Tibial nerve (tissue), 4 donors: ENCODE measurements at places on chromosomes 16 and 17.

DNA sequence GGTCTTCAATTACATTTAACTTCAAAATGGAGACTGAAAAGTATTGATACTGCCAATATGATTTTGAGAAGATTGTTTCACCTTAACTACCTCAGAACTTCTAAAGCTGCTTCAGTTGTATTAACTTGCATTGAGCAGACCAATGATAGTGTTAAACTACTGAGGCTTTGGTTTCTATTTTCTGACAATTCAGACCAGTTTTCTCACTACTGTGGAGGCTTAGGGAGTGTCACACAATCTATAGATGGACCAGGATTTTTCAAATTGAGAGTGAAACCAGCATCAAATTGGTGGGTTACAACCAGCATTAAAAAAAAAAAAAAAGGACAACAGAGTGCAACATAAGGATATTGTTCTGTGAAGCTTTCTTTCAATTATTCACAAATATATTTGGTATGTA is 21.2 kb downstream of the COG1 start:
- H3K4me3 ChIP-seq, result no peak overlapping the region
- H3K27me3 ChIP-seq, result no peaks in the 10 kb centered on the region
- no peak overlapping the region for H3K27ac ChIP-seq

GRCh38 chr17:68627956-68628575 is 26.9 kb upstream of the FAM20A start:
- H3K4me1 ChIP-seq, result peaks cover 8% of the 10 kb centered on the region
- DNase-seq, result no peak
- no peak overlapping the region for H3K4me3 ChIP-seq
- no peaks in the 10 kb centered on the region for H3K27me3 ChIP-seq
- peak overlapping the region; percentile 67 for H3K27ac ChIP-seq

- H3K27ac ChIP-seq, result no peak overlapping the region
- H3K36me3 ChIP-seq, result no peaks in the 10 kb centered on the region
- H3K27me3 ChIP-seq, result no peaks in the 10 kb centered on the region
These were observed 328.4 kb downstream of the MAF start for GRCh38 chr16:79272141-79272577.

- H3K27me3 ChIP-seq, result no peaks in the 10 kb centered on the region
- no peak for DNase-seq
- no peak overlapping the region for H3K4me3 ChIP-seq
These were observed 367.4 kb downstream of the UTP18 start for GRCh38 chr17:51627779-51628178.

GRCh38 chr16:680967-681745 is 946 bp downstream of the STUB1 start:
- H3K36me3 ChIP-seq, result peaks cover 33% of the 10 kb centered on the region
- H3K4me1 ChIP-seq, result peaks cover 47% of the 10 kb centered on the region
- peak overlapping the region; percentile 93 for H3K27ac ChIP-seq
- H3K27me3 ChIP-seq, result no peaks in the 10 kb centered on the region
- peak overlapping the region; percentile 84 for H3K4me3 ChIP-seq
- DNase-seq, result no peak

- no peaks in the 10 kb centered on the region for H3K36me3 ChIP-seq
- no peak overlapping the region for H3K27ac ChIP-seq
- no peaks in the 10 kb centered on the region for H3K27me3 ChIP-seq
These were observed 63.5 kb downstream of the MSI2 start for GRCh38 chr17:57319806-57320205.

DNA sequence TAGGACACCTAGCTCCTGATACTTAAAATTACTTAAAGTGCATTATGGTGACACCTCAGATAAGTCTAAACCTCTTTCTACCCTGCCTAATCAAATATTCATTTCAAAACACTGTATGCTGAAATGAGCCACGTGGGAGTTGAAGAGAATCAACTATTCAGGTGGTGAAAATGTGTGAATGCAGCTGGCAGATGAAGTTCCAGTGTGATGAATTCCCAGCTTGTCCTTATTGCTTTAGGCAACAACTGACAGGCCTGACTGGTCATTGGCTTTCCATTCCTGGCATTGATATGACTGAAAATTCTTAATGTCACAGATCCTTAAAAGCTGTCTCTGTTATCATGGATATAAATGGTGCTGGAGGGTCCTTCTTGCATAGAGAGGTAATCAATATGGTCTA is 301.9 kb upstream of the TBX2 start:
- H3K4me3 ChIP-seq, result no peak overlapping the region
- no peaks in the 10 kb centered on the region for H3K4me1 ChIP-seq
- no peak for DNase-seq
- H3K27ac ChIP-seq, result no peak overlapping the region
- H3K36me3 ChIP-seq, result no peaks in the 10 kb centered on the region
- H3K27me3 ChIP-seq, result no peaks in the 10 kb centered on the region

DNA sequence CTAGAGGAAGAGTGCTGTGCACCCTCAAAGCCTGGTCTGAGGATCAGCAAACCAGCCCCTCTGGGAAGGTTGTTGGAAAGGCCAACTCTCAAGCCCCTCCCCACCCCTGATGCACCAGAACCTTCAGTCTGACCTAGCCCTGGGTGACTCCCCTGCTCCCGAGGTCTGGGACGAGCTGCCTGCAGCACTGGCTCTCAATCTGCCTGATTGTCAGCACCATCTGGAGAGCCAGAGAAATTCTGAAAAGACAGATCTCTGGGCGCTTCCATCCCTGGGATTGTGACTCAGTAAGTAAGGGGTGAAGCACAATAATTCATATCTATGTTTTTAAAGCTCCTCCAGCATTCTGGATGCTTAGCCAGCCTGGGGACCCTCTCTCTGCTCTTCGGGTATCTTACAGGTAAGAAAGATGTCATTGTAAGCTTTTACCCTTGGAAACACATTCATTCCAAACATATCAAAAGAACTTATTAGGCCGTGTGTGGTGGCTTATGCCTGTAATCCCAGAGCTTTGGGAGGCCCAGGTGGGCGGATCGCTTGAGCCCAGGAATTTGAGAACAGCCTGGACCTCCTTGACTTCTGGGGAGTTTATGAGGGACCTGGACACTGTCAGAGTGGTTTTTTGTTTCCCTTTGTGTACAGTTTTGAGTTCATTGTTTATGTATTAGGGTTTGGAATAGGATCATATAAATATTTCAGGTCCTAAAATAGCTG is 147.5 kb downstream of the KCNJ12 start:
- DNase-seq, result no peak
- H3K4me1 ChIP-seq, result no peaks in the 10 kb centered on the region
- H3K27ac ChIP-seq, result no peak overlapping the region
- no peaks in the 10 kb centered on the region for H3K27me3 ChIP-seq

DNA sequence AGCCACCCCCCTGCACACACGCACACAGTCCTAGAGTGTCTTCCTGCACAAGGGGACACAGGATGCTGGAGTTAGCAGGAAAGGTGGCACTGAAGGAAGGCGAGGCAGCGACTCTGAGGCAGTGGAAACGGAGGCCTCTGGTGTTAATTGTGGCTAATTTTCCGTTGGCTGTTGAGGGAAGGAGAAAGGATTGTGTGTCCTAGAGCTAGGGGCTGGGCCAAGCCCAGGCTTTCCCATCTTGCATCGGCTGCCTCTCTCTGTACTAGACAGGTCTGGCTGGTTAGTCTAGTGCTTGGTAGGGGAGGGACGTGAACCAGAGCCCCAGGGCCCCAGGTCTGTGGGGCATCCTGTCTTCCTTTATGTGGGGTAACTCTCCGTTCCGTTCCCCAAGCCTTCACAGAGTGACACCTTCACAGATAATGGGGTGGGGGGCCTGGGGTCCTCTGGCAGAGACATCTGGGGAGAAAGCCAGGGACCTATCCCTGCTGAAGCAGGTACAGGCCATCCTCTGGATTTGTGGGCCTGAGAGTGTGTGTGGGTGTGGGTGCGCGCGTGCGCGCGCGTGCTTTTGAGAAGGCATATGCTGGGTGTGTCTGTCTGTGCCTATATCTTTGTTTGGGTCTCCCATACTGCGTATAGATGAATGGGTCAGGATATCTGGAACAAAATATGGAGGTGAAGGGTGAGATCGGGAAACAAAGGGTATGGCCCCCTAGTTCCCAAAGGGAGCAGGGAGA is at the start of gene CHD3:
CHD3 (plus strand) TSS at position 606 of the 737 bp plus-strand sequence. CDS start 212 bp downstream, outside the sequence.
- H3K4me1 ChIP-seq, result peaks cover 56% of the 10 kb centered on the region
- no peak for DNase-seq
- no peaks in the 10 kb centered on the region for H3K27me3 ChIP-seq
- H3K27ac ChIP-seq, result peak within 1 kb of the TSS; percentile 97

- peaks cover 11% of the 10 kb centered on the region for H3K4me1 ChIP-seq
- no peak overlapping the region for H3K27ac ChIP-seq
- H3K36me3 ChIP-seq, result no peaks in the 10 kb centered on the region
- no peak for DNase-seq
- no peaks in the 10 kb centered on the region for H3K27me3 ChIP-seq
These were observed 72.0 kb upstream of the MAF start for GRCh38 chr16:79672524-79672923.

DNA sequence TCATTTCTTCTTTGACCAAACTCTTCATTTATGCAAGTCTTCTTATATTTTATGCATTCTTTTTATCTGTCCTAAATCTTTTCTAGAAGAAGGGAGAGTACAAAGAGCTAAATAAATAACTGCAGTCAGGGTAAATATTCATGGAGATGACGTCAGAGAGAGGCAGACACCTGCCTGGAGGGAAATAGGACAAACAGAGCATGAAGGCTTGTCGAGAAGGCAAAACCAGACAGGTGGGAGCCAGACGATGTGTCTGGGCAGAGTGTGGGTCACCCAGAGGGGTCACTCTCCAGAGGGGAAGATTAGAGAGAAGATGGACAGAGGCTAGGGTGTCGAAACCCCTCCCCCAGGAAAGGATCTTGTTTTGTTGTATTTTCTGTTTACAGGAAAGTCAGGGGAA is 78.3 kb upstream of the RPL38 start:
- H3K27ac ChIP-seq, result no peak overlapping the region
- H3K36me3 ChIP-seq, result no peaks in the 10 kb centered on the region
- DNase-seq, result no peak
- H3K4me1 ChIP-seq, result no peaks in the 10 kb centered on the region
- no peak overlapping the region for H3K4me3 ChIP-seq

GRCh38 chr17:17440010-17440843 is 36.6 kb upstream of the MED9 start:
- H3K27me3 ChIP-seq, result no peaks in the 10 kb centered on the region
- no peaks in the 10 kb centered on the region for H3K4me1 ChIP-seq
- no peak overlapping the region for H3K4me3 ChIP-seq
- no peak overlapping the region for H3K27ac ChIP-seq
- no peaks in the 10 kb centered on the region for H3K36me3 ChIP-seq
- DNase-seq, result peak; percentile 43

- H3K4me1 ChIP-seq, result peaks cover 5% of the 10 kb centered on the region
- H3K4me3 ChIP-seq, result no peak overlapping the region
- H3K27me3 ChIP-seq, result no peaks in the 10 kb centered on the region
- DNase-seq, result no peak
- H3K27ac ChIP-seq, result no peak overlapping the region
These were observed 94.3 kb downstream of the SDK2 start for GRCh38 chr17:73549841-73550430.

DNA sequence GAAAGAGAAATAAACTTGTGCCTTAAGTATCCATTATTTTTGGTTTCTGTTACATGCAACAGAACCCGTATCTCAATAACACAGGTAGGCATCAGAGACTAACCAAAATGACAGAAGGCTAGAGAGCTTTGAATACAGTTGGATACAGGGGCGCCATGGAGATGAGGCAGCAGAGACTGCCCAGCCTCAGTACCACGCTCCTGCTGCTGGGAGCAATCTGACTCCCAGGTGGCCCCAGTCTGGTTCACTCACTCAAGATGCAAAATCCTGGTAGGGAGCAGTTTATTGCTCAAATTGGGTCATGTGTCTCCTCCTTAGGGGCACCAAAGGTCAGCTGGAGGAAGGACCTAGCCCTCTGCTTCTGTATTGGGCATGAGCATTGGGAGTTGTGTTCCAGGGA is 218.9 kb downstream of the USP22 start:
- H3K27me3 ChIP-seq, result no peaks in the 10 kb centered on the region
- H3K4me1 ChIP-seq, result no peaks in the 10 kb centered on the region
- H3K36me3 ChIP-seq, result no peaks in the 10 kb centered on the region
- no peak for DNase-seq
- no peak overlapping the region for H3K4me3 ChIP-seq

DNA sequence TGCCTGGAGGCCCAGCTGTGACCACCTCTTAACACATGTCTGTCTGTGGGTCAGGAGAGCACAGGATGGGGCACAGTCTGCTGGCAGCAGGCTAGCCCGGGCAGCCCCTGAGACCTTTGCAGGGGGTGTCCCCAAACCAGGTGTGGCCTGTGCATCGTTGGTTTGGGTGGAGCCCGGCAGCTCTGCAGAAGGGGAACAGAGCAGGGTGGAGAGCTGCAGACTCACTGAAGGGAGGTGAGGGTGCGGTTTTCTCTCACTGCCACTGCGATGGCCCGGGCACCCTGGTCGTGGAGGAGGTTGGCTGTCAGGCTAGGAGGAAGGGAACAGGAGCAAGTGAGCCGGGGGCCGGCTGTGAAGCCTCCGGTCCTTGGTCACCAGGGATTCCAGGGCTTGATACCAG is 28.8 kb downstream of the NLRC3 start:
- H3K36me3 ChIP-seq, result peaks cover 12% of the 10 kb centered on the region
- H3K4me3 ChIP-seq, result no peak overlapping the region
- H3K4me1 ChIP-seq, result no peaks in the 10 kb centered on the region
- H3K27me3 ChIP-seq, result no peaks in the 10 kb centered on the region
- DNase-seq, result no peak
- H3K27ac ChIP-seq, result no peak overlapping the region

DNA sequence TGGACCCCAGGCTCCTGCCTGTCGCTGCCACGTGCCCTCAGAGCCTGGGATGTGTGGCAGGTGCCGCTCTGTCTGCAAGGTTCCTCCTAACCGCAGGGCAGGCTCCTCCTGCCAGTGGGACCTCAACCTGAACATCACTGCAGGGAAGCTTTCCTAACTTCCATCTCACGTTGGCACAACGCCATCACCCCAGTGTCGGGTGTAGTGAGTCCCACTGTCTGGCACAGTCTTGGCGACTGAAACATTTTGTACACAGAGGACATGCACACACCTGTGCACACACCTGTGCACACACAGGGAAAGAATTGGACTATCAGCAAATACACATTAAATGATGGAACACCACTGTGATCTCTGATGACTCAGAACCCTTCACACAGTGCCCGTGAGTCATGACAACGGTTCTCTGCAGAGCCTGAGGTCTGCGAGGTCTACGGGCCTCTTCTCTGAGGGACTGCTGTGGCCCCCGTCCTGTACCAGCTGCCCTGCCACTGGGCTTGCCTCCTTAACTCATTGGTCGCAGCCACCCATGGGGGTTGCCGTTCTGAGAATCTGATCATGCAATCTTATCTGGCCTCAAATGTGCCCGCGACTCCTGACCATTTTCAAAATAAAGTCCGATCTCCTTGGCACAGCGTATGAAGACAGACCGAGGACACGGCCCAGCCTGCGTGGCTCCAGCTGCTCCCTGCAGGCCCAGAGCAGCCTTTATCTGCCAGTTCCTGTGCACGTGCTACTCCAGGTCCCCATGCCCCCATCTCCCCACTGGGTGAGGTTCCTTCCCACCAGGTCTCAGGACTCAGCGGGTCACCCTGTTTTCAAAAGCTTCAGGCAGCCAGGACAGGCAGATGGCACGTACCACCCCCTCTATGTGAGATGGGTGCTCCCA is 7.6 kb downstream of the CCDC57 start:
- no peak overlapping the region for H3K4me3 ChIP-seq
- H3K27me3 ChIP-seq, result no peaks in the 10 kb centered on the region
- H3K27ac ChIP-seq, result peak overlapping the region; percentile 82
- no peaks in the 10 kb centered on the region for H3K36me3 ChIP-seq
